Posterior cingulate gyrus (tissue), 11 donors: ENCODE measurements at places on chromosomes 1 and 21.

- no peak for DNase-seq
Observed at GRCh38 chr1:244830639-244831038, 4.8 kb upstream of the COX20 start.

DNA sequence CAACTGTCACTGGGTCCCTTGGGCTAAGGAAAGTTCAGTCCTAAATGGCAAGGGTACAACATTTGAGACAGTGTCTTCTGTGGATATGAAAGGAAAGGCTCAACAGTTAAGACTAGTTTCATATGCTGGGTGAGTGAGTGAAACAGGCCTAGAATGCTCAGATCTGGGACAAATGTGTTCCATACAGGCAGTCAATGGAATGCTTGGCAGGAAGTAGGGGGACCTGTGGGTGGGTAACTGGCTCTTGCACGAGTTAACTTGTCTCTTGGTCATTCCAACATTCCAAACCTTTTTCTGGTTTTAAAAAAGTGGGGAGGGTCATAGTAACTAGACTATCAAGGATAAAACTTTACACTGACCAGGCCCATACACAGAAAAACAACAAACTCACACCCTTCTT is 17.8 kb upstream of the ADAM30 start:
- DNase-seq, result no peak

DNA sequence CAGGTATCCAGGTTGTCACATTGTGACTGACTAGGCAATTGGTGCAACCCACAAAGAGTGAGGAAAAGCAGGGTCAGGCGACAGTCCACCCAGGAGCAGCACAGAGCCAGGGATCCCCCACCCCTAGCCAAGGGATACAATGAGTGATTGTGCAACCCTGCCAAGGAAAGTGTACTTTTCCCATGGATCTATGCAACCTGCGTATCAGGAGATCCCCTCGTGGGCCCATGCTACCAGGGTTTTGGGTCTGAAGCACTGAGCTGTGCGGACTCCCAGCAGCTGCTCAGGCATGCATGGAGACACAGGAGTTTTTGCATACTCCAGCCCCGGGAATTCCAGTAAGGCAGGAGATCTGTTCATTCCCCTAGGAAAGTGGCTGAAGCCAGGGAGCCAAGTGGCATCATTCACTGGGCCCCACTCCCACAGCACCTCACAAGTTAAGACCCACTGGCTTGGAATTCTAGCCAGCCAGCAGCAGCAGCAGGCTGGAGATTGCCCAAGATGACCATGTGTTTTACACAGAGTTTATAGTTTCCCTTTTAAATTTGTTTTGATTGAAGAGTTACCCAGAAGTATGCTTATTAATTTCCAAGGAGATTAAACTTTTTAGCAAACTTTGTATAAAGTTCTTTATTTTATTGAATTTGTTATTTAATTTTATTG is 136.0 kb downstream of the LTN1 start:
- DNase-seq, result no peak

GRCh38 chr1:59506952-59507351 is 210.1 kb downstream of the FGGY start:
- DNase-seq, result no peak

DNA sequence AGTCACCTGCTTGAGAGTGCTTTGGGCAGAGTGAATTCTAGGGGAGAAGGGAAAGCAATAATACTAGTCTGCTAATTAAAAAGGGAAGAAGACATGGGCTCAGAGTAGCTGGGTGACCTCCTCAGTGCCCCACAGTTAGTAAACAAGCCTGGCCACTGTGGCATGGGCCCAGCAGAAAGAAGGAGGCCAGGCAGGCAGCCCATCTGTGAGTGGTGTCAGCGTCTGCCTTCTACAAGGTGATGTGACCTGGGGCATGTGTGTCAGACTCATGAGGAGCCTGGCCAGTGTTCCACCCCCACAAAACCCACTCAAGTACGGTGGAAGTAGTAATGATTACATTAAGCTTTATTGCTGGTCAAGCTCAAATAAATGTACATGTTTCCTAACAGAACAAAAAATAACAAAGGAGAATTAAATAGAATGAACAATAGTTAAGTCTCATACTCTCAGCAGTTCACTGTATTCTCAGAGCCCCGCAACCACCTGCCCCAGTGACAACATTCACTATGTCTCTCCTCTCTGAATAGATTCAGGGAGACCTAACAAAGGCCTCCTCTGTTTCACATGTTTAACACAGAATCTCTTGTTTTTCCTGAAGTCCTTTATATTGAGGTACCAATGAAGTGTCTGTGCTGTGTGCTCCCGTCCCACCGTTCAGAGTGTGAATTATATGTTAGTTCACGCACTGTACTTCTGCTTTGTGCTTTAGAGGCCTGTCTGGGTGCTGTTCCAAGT is 32.5 kb downstream of the SLC22A15 start:
- no peak for DNase-seq
